ENCODE measurements at places on chromosomes 2 and 18. TPM values are rescaled to one million over a fixed set of nuclear protein-coding genes. Genes with fewer than 3 reads are reported as not detected.

Gene LDLRAD4
- polyA plus RNA-seq, result 15.1 TPM

Gene EGR4
- polyA plus RNA-seq, result not detected

Gene KATNAL2
- 7.3 TPM for polyA plus RNA-seq

Gene ALLC
- not detected for polyA plus RNA-seq

Gene ZNF514
- 48.7 TPM for polyA plus RNA-seq

Gene ALKAL2
- 16.0 TPM for polyA plus RNA-seq

Gene MAL
- polyA plus RNA-seq, result 2.4 TPM

Gene NT5C1B
- 0.73 TPM for polyA plus RNA-seq

Gene ZNF385B
- polyA plus RNA-seq, result 6.1 TPM

Gene ADCYAP1
- 0.08 TPM for polyA plus RNA-seq

Gene IL1RN
- 0.43 TPM for polyA plus RNA-seq

Gene EFHD1
- polyA plus RNA-seq, result 3.3 TPM

Gene SCYGR4
- polyA plus RNA-seq, result 0.12 TPM

Gene CDH19
- 0.12 TPM for polyA plus RNA-seq

Gene NT5DC4
- not detected for polyA plus RNA-seq

Gene LCT
- 0.23 TPM for polyA plus RNA-seq

Gene PPP1R1C
- 2.7 TPM for polyA plus RNA-seq

Gene ARHGAP25
- polyA plus RNA-seq, result 8.9 TPM

Gene CIAO1
- polyA plus RNA-seq, result 66.6 TPM

Gene GAD1
- 0.93 TPM for polyA plus RNA-seq

Gene DQX1
- polyA plus RNA-seq, result 0.26 TPM

Gene LIMS3
- 3.5 TPM for polyA plus RNA-seq

Measured in right lung (tissue), 10 donors.